Forelimb muscle (tissue), 1 donor: ENCODE measurements at places on chromosomes 1 and 21. TPM values are rescaled to one million over a fixed set of nuclear protein-coding genes. Genes with fewer than 3 reads are reported as not detected.

Gene LMOD1
- 48.7 TPM for polyA plus RNA-seq

Gene SHE
- polyA plus RNA-seq, result 9.1 TPM

Gene NEGR1
- polyA plus RNA-seq, result 16.6 TPM

Gene TEX38
- 0.27 TPM for polyA plus RNA-seq

Gene LYSMD1
- polyA plus RNA-seq, result 12.2 TPM

Gene OR2T33
- polyA plus RNA-seq, result not detected
